Activated CD4-positive, alpha-beta memory T cell treated with anti-CD3 and anti-CD28 coated beads for 36 hours (primary cell): ENCODE measurements at places on chromosomes 7 and 10. TPM values are rescaled to one million over a fixed set of nuclear protein-coding genes. Genes with fewer than 3 reads are reported as not detected.

DNA sequence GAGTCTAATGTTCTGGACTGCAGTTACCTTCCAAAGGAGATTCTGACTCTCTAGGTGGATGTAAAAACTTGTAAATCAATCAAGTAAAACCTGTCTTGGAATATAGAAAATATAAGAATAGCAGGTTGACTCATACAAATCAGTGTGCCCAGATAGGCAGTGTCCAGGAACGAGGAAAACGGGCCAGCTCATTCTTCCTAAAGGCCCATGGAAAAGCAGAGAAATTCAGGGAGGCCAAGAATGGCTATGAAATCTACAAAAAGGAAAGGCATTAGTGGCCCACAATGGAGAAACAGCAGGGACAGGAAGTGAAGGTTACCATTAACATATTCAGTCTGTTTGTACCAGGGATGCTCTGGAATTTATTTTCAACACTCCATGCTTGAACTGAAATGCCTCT, 14.9 kb downstream of the GLI3 start:
- DNase-seq, result no peak

DNA sequence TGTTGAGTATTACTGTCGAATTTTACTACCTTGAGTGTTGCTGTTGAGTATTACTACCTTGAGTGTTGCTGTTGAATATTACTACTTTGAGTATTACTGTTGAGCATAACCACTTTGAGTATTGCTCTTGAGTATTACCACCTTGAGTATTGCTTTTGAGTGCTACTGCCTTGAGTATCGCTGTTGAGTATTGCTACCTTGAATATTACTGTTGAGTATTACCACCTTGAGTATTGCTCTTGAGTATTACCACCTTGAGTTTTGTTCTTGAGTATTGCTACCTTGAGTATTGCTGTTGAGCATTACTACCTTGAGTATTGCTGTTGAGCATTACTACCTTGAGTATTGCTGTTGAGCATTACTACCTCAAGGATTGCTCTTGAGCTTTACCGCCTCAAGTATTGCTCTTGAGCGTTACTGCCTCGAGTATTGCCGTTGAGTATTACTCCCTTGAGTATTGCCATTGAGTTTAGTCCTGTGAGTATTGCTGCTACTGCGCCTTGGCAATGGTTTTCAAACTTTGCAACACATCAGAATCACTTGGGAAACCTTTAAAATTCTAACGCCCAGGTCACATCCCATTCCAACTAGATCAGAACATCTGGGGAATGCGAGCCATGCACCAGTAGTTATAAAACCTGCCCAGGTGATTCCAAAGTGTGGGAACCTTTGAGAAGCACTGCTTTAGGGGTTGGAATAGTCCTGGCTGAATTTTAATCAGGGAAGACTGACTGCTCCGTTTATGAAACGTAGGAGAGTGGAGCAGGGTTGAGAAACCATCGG, 61.7 kb downstream of the TCF7L2 start:
- DNase-seq, result no peak

- peak; percentile 87 for DNase-seq
These were observed at the start of gene FAM241B for GRCh38 chr10:69629897-69630650. Gene FAM241B, plus strand, starts transcription at chr10:69630247. Its CDS starts 1,497 bp downstream, at chr10:69631744.

NUTM2A gene
- 0.17 TPM for total RNA-seq

DNA sequence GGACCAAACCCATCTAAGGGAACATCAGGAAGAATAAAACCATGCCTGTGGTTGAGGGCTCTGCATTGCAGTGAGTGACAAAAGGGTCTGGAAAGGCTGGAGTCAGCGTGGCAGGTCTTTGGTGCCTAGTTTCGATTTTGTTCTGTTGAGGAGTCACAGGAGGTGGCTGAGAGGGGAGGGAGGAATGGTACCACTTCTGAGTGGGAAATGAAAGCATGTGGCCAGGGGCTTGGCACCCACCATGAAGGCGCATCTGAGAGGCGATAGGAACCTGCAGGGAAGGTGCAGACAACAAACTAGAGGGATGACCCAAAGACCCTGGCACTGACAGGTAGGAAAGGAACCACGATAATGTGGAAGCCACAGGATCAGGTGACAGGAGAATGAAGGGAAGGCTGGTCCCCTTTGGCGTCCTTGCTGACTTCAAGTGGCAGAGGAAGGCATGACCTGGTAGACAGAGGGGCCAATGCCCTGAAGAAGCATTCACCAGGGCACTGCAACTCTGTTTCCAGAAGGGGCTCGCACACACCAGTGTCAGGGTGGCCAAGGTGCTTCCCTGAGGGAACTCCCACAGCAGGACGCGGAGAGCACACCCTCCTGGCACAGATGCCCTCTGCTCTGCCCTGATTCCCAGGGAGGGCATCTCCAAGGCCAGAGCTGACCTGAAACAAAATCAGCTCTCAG, 41.7 kb downstream of the HIPK2 start:
- DNase-seq, result no peak

GRCh38 chr10:43221419-43222209, 45.3 kb downstream of the RASGEF1A start:
- peak; percentile 8 for DNase-seq

NPFFR1 gene
- not detected for total RNA-seq

DNA sequence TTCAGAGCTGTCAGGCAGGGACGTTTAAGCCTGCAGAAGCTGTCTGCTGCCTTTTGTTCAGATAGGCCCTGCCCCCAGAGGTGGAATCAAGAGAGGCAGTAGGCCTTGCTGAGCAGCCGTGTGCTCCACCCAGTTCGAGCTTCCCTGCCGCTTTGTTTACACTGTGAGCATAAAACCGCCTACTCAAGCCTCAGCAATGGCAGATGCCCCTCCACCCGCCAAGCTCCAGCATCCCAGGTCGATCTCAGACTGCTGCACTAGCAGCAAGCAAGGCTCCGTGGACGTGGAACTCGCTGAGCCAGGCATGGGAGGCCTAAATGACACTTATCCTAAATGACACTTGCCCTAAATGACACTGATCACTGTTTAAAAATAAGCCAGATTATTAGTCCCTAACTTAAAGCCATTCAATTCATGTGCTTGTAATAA, 6.8 kb upstream of the ASB15 start:
- no peak for DNase-seq

- no peak for DNase-seq
These were observed 238.2 kb upstream of the NEBL start for GRCh38 chr10:21135023-21135931.

PAPOLB gene
- not detected for total RNA-seq

- no peak for DNase-seq
These were observed 95.4 kb downstream of the TCF7L2 start for GRCh38 chr10:113045147-113046055.

GRCh38 chr7:141097430-141097829, 23.6 kb downstream of the TMEM178B start:
- no peak for DNase-seq

GRCh38 chr7:97421307-97421930, 303.9 kb downstream of the SDHAF3 start:
- no peak for DNase-seq

FBXL13 gene
- 0.45 TPM for total RNA-seq

GRCh38 chr7:2110610-2111396, 121.9 kb downstream of the MAD1L1 start:
- no peak for DNase-seq

SEMA4G gene
- 0.74 TPM for total RNA-seq

DNA sequence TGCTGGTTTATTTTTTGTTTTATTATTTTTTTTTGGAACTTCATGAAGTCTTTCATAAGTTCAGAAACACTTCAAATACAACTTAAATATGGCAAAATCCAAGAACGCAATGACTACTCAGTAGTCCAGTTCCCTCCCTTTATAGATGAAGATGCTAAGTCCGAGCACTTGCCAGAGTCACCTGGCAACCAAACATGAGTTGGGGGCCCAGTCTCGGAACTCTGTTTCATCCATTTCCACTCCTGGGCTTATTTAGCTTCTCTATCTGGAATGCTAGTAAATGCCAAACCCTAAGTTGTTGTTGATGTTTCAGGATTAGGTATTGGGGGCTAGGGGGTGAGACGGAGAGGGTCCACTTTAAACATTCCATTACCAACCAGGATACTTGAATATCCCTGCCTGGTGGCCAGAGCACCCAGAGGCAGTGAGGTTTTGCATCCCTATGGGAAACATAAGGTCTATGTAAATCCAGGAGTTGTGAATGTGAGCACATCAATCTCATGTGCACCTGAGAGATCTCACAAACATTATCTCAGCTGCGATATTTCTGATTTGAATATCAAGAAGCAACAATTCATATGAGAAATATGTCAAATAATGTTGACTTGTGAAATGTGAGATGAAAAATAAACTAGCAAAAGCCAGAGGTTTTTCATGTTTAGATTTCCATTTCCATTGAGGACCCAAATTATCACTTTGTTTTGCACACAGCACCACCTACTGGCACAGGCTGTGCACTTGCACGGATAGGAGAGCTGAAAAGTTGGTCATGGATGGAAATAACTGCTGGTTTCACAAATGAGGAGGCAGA, 129.3 kb downstream of the PKD1L1 start:
- DNase-seq, result peak; percentile 56

DNA sequence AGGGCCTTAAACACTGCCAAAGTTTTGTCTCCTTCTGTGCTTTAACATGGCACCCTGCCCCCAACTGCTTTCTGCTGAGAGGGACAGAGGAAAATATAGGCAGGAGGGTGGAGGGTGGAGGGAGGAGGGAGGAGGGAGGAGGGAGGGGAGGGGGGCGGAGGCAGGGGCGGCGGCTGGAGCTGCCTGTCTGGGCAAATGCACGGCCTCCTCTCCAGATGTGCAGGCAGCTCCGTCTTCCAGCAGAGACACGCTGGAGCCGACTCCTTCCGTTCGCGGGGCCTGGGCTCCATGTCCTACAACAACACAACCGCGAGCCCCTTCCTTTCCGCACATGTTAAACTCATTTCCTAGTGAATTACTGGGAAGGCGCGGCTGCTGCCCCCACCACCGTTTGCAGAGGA, 14.2 kb downstream of the EBF3 start:
- DNase-seq, result peak; percentile 5

EN2 gene
- not detected for total RNA-seq

GRCh38 chr10:103580011-103580410, 86.5 kb downstream of the NEURL1 start:
- DNase-seq, result no peak

GRCh38 chr10:123935680-123936079, 44.1 kb upstream of the CPXM2 start:
- DNase-seq, result no peak
